ENCODE measurements at places on chromosomes 11 and 22.

DNA sequence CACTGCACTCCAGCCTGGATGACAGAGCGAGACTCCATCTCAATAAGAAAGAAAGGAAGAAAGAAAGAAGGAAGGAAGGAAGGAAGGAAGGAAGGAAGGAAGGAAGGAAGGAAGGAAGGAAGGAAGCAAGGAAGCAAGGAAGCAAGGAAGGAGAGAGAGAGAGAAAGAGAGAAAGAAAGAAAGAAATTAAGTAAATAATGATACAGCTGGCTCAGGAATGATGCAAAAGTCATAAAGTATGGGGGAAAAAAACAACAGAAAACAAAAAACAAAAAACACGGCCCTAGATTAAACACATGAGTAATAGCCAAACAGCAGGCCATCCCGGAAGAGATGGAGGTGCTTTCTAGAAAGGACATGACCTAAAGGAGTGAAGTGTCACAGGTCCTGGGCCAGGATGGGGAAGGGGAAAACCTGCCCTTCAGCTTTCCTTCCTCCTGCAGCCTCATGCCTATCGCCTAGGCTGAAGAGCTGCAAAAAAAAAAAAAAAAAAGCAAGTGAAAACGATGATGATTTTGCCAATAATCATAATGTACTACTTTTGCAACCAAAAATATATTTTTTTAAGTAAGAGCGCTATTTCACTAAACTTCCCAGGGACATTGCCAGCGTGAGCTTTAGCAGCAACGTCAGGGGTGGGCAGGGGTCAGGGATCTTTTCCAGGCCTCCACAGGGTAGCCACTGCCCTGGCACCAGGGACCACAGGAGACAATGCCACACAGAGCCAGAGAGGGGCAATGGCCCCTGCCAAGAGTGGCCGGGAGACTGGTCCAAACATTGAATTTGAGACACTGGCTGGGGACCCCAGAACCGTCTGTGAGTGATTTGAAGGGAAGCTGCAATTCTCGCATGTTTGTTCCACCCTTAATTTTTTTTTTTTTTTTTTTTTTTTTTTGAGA, 28.2 kb upstream of the TMPRSS4 start:
- no peak for DNase-seq

- DNase-seq, result peak; percentile 36
Observed at GRCh38 chr11:128552783-128553661, 34.3 kb downstream of the ETS1 start.

DNA sequence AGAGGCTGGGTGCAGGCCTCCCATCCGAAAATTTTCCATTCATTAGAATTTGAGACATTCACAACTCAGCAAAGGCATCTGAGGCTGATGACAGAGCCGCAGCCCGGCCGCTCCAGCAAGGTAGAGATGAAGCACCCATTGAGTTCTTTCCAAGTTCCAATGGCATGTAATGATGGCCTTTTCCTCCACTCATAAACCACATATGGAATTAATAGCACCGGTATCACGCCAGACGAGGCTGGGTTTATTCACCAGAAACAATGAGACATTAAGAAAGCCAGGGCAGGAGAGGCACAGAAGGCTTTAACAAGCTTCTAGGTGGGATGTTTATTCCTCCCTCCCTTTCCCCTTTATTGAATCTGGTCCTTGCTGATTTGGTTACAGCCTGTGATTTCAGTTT, 534.4 kb downstream of the MN1 start:
- DNase-seq, result no peak

DNA sequence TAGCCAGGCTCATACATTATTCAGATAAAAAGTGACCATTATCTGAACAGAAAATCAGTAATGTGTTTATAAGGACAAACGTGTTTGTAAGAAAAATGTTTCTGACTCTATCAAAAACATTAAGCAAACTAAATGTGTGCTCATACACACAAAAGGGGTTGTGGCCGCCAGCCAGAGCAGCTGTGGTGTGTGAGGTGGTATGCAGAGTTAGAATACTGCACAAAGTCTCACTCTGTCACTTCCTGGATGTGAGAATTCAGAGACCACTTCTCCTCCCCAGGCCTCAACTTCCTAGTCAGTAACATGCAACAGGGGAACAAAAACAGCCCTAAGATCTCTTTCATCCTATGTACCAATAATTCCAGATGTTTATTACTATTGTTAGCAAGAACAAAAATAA, 9.4 kb downstream of the OR5B21 start:
- DNase-seq, result peak; percentile 10

Measured in CD4-positive, alpha-beta T cell treated with Interleukin-15 for 4 hours (primary cell).